ENCODE measurements at places on chromosomes 6 and 20. TPM values are rescaled to one million over a fixed set of nuclear protein-coding genes. Genes with fewer than 3 reads are reported as not detected.

Gene HS3ST5
- not detected for total RNA-seq

GRCh38 chr6:77231438-77232305, 231.6 kb downstream of the HTR1B start:
- no peak for DNase-seq

- DNase-seq: no peak
Measured at GRCh38 chr6:98581705-98582104, 252.7 kb upstream of the POU3F2 start.

Gene SRSF12
- 1.8 TPM for total RNA-seq

Gene PIGU
- total RNA-seq: 19.1 TPM

Gene NKAPL
- 2.4 TPM for total RNA-seq

Data from ovary (tissue), 10 donors.